ENCODE measurements at places on chromosomes 13 and 19.

DNA sequence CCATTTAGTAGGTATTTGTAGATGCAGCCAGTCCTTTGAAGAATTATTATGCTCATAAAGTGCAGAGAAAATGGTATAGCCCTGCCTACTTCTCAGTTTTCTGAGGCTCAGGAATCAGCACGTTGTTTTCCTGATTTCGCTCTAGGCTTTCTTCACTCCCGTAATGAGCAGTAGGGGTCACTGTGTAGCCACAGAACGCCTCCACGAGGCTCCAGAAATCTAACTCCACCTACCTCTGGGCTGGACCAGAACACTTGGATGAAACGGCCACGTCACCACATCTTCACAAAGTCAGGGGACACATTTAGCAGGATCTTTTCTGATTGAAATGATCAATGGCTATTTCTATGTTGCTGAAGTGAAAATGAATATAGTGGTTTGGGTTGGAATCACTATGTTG, 49.8 kb upstream of the GTF3A start:
- no peak for DNase-seq

- no peak for DNase-seq
These were observed at the start of gene PNMA8C for GRCh38 chr19:46428239-46429135. PNMA8C (minus strand) TSS chr19:46428936; CDS start chr19:46428359, 577 bp downstream.

DNA sequence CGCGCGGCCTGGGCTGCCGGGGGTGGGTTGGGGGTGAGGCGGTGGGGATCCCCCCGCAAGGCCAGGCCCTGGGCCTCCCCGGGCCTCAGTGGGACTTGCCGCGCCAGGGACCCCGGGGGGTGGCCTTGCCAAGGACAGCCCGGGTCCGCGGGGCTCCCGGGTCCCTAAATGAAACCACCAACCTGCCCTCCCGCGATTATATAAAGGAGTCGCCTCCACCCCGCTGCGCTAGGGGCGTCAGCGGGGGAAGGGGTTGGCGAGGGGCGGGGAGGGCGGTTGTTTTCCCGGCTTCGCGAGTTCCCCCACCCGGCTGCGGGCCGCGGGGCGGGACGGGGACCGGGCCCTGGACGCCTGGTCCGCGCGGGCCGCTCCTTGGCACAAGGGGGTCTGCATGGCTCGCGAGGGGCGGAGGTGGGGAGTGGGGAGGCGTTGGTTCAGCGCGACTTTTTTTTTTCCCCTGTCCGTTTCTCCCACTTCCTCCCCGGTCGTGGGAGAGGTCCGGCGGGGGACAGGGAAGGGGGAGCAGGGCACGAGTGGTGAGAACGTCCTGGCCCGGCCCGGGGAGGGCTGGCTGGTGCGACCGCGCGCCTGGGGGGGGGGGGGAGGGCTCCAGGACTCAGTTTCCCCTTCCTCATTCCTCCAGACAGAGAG, 822 bp upstream of the ZBTB7A start:
- peak; percentile 53 for DNase-seq

DNA sequence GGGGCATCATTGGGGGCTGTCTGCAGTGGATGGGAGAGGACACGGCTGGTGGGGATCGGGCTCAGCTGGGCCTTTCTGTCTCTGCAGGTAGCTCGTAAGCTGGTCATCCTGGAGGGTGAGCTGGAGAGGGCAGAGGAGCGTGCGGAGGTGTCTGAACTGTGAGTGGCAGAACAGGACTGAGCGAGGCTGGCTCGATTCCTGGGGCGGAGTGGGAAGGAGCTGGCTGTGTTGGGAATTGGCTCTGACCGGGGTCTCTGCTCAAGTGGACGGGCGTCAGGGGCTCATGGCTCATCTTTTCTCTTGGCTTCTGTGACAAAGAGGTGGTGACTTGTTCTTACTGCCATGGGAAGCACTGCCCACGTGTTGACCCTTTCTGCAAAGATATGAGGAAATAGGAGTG, 11.6 kb downstream of the TPM4 start:
- DNase-seq: no peak

DNA sequence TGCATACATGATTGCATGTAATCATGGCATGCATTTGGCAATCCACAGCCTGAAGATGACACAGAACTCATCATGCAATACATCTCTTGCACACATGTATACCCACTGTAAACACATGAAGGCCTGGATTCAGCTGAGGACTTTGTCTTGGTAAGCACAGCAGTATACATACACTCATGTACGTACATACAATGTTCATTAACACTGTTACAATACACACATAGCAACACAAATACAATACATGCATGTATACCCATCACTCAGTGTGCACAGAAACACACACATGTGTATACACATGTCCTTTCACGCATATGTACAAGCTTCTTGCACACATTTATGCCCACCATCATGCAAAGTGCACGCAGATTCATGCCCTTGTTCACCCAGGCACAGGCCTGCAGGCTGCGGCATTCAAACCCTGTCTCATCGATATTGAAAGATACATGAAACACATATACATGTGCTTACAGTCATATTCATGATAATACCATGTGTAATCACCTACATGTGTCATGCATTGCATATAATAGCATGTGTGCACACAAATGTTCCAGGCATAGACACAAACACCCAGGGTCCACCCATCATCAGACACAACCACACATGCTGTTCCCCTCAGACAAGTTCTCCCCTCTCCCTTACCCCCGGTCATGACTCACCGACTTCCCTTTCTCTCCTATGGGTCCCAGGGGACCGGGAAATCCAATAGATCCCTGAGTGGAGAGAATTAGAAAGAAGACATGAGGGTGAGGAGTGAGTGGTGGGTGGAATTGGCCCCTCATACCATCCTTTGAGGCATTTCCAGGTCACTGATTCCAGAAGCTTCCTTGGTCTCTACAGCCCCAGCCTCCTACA, 28.7 kb downstream of the COL5A3 start:
- no peak for DNase-seq

GRCh38 chr13:77784515-77784914, 87.0 kb downstream of the SLAIN1 start:
- no peak for DNase-seq

DNA sequence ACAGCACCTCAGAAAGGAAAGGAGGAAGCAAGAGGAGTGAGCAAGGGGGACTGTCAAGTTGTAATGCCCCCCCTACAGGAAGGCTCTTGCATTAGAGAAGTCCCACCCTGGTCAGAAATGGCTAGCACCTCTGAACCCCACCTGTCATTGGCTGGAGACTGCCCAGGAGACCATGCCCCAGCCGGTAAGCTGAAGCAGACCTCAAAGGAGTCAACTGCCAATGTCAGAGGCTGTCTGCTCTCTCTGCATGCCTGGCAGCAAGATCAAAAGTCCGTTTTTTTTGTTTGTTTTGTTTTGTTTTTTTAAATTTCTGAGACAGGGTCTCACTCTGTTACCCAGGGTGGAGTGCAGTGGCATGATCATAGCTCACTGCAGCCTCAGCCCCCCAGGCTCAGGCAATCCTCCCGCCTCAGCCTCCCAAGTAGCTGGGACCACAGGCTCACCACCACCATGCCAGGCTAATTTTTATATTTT, 8.1 kb upstream of the BCL3 start:
- DNase-seq: no peak
